ENCODE measurements at places on chromosomes 5 and 9. TPM values are rescaled to one million over a fixed set of nuclear protein-coding genes. Genes with fewer than 3 reads are reported as not detected.

GRCh38 chr9:85909390-85909789 is 31.6 kb upstream of the NAA35 start:
- no peak overlapping the region for H3K27ac ChIP-seq
- DNase-seq, result no peak

DNA sequence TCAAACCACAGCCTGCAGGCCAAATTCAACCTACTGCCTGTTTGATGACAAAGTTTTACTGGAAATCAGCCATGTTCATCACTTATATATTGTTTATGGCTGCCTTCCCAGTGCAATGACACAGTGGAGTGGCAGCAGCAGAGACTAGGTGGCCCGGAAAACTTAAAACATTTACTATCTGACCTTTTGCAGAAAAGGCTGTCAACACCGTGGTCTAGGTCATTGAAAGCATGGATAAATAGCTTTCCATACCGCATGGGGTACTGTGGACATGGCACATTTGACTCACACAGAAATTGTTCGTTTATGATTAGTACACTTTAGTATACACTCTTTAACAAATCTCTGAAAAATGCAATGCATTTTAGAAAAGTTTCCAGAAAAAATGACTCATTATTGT is 298.3 kb upstream of the EFNA5 start:
- H3K27me3 ChIP-seq, result no peaks in the 10 kb centered on the region
- H3K36me3 ChIP-seq, result no peaks in the 10 kb centered on the region
- H3K4me1 ChIP-seq, result no peaks in the 10 kb centered on the region
- no peak overlapping the region for H3K4me3 ChIP-seq
- H3K27ac ChIP-seq, result no peak overlapping the region

DNA sequence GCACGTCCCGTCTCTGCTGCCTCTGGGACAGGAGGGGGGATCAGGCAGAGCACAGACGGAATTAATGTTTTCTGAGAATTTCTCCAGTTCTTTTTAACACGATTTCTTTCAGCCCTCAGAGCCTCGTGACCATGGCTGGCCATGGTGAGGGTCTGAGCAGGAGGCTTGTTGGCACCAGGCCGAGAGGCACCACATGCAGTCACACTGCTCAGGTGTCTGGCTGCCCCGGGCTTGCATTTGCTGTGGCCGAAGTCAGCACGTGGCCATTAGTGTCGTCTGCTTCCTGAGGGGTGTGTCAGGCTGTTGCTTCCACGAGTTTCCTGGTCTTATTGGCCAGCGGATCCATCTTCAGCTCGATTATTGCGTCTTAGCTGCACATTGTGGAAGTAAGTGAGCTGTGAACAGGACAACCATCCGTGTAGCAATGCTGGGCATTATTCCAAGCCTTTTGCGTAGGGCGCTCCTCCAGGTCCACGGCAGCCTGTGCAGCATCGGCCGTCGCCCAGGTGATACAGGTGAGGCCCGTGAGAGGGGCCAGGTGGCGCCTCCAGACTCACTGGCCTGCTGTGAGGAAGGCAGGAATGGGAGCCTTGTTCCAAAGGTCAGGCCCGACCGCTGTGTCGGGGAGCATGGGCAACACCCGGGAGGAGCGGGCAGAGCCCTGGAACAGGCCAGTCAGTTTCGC is 114.2 kb upstream of the CACNA1B start:
- H3K4me1 ChIP-seq, result no peaks in the 10 kb centered on the region
- no peaks in the 10 kb centered on the region for H3K27me3 ChIP-seq
- H3K4me3 ChIP-seq, result no peak overlapping the region
- no peaks in the 10 kb centered on the region for H3K36me3 ChIP-seq
- no peak overlapping the region for H3K27ac ChIP-seq
- no peak for DNase-seq

DNA sequence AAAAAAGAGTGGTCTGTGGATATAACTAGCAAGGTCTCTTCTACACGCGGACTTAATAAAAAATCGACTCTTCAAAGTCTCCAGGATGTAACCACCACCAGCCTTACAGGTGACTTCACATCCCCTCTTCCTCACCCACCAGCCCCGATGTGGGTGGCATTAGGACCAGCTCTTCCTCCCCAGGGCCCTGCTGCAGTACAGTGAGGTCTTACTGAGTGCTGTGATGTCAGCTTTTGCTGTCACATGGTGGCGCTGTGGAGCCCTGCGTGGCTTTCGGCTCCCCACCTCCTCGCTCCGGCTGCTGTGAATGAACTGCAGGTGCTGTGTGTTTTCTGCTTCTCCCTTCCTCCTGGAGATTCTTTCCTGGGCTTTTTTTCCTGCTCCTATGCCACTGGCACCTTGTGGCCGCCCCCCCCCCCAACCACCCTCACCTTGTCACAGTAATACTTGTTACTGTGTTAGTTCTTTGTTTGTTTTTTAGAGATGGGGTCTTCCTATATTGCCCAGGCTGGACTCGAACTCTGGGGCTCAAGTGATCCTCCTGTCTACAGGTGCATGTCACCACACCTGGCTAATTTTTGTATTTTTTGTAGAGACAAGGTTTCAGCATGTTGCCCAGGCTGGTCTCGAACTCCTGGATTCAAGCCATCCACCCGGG is 15.8 kb upstream of the RAPGEF1 start:
- DNase-seq, result peak; percentile 93
- no peaks in the 10 kb centered on the region for H3K27me3 ChIP-seq
- no peak overlapping the region for H3K27ac ChIP-seq
- H3K36me3 ChIP-seq, result no peaks in the 10 kb centered on the region
- H3K4me1 ChIP-seq, result no peaks in the 10 kb centered on the region
- H3K4me3 ChIP-seq, result no peak overlapping the region

DNA sequence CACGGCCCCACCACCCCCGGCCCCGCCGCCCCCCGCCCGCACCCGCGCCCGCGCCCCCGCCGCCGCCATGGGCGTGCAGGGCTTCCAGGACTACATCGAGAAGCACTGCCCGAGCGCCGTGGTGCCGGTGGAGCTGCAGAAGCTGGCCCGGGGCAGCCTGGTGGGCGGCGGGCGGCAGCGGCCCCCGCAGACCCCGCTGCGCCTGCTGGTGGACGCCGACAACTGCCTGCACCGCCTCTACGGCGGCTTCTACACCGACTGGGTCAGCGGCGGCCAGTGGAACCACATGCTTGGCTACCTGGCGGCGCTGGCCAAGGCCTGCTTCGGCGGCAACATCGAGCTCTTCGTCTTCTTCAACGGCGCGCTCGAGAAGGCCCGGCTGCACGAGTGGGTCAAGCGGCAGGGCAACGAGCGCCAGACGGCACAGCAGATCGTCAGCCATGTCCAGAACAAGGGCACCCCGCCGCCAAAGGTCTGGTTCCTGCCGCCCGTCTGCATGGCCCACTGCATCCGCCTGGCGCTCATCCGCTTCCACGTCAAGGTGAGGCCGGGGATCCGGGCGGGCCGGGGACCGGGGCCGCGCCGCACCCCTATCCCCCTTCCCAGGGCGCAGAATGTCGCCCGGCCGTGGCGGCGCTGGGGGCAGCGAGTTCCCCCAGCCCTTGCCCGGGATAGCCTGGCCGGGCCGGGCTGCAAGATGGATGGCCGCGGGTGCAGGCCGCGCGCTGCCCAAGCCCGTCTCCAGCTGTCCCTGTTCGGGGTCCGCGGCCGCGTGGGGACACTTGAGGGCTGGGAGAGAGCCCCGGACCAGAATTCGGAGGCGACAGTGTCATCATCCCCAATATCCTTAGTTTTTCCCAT is 594 bp downstream of the FAM120A start:
- no peaks in the 10 kb centered on the region for H3K36me3 ChIP-seq
- no peaks in the 10 kb centered on the region for H3K4me1 ChIP-seq
- peak; percentile 70 for DNase-seq
- no peaks in the 10 kb centered on the region for H3K27me3 ChIP-seq
- peak overlapping the region; percentile 79 for H3K27ac ChIP-seq

- H3K4me3 ChIP-seq, result peak within 1 kb of the TSS; percentile 99
- peak within 1 kb of the TSS; percentile 68 for H3K27ac ChIP-seq
- DNase-seq, result no peak
These were observed at the start of gene ALDH1A1 for GRCh38 chr9:72952914-72953313. Gene ALDH1A1, minus strand, starts transcription at chr9:72953053. Its CDS starts 53 bp downstream, at chr9:72953000.

DNA sequence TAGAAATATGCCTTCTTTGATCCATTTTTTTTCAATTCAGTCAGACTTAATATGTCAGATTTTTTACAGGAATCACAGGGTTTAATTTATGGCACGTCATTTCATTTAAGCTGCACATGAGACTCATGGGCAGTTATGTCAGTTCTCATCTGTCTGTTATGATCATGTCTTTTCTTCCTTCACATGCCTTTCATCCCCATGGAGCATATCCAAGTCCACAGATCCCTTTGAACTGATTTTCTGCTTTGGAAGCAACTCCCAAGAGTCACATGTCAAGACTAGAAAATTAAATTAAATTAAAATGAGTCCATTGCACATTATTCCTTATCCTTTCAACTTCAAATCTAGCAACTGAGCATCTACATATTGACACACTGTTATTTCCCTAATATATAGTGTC is 1274.0 kb upstream of the C9orf72 start:
- no peak overlapping the region for H3K4me3 ChIP-seq
- no peaks in the 10 kb centered on the region for H3K4me1 ChIP-seq
- no peak overlapping the region for H3K27ac ChIP-seq
- no peak for DNase-seq

GRCh38 chr5:1461396-1461795 is 16.2 kb upstream of the SLC6A3 start:
- no peak overlapping the region for H3K4me3 ChIP-seq
- no peak overlapping the region for H3K27ac ChIP-seq
- DNase-seq, result no peak
- H3K27me3 ChIP-seq, result no peaks in the 10 kb centered on the region

- H3K4me3 ChIP-seq, result peak overlapping the region; percentile 48
- no peaks in the 10 kb centered on the region for H3K27me3 ChIP-seq
- no peaks in the 10 kb centered on the region for H3K36me3 ChIP-seq
- H3K4me1 ChIP-seq, result peaks cover 5% of the 10 kb centered on the region
- peak overlapping the region; percentile 58 for H3K27ac ChIP-seq
- DNase-seq, result no peak
These were observed 25.7 kb downstream of the PUM3 start for GRCh38 chr9:2817999-2818803.

Gene NUDT2
- 13.6 TPM for total RNA-seq

Gene CDC20B
- total RNA-seq, result not detected

Gene FRMD3
- 7.2 TPM for total RNA-seq

Gene GPR151
- 0.10 TPM for total RNA-seq

Gene SEPTIN8
- 56.7 TPM for total RNA-seq

Gene IL4
- total RNA-seq, result not detected

Gene NRARP
- total RNA-seq, result 26.6 TPM

Gene LRRC19
- total RNA-seq, result not detected

Gene CCDC69
- total RNA-seq, result 70.7 TPM

Gene AGPAT2
- 26.9 TPM for total RNA-seq

Gene PKD2L2
- not detected for total RNA-seq
